Activated CD4-positive, alpha-beta T cell treated with anti-CD3 and anti-CD28 coated beads for 48 hours (primary cell): ENCODE measurements at places on chromosomes 13 and 19.
A peak's percentile ranks its signal among the peaks of the same experiment; 100 is the strongest.

GRCh38 chr19:38288123-38288855 is 15.8 kb upstream of the C19orf33 start:
- DNase-seq: no peak

DNA sequence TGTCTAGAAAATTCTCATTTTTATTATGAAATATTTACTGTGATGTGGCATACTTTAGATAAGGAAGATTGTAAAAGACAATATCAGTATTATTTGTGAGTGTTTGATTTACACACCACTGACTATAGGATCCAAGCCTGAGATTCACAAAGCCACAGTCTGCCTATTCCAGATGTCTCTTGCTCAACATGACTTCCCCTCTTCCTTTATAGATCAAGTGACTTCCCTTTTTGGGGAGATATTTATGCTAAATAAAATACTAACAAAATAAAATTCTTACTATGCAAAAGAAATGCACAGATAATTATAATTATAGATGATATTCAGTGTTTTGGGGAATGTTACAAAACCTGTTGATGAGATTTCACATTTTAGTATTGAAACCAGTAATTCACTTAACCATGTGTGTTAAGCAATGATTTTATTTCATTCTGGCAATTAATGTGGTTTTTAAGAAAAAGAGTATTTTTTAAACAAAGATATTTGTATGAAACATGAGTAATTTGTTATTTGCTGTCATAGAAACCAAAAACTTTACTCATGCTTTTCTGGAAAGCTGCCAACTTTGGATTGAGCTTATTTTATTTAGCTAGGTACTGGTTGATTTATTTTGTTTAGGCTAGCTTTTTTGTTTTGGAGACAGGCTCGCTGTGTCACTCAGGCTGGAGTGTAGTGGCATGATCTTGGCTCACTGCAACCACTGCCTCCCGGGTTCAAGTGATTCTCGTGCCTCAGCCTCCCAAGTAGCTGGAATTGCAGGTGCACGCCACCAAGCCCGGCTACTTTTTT is 13.7 kb upstream of the GPR183 start:
- no peak for DNase-seq

GRCh38 chr19:16527971-16528521 is 14.2 kb downstream of the CHERP start:
- DNase-seq: peak; percentile 57

- DNase-seq: no peak
Measured at GRCh38 chr13:104593693-104594092, 1527.5 kb upstream of the SLC10A2 start.

GRCh38 chr13:77460195-77460594 is 75.3 kb upstream of the SCEL start:
- no peak for DNase-seq

GRCh38 chr13:106529415-106530170 is 5.9 kb downstream of the EFNB2 start:
- DNase-seq: no peak

- no peak for DNase-seq
Measured at GRCh38 chr13:37413161-37413560, 185.4 kb downstream of the POSTN start.
